A172 (cell line): ENCODE measurements at places on chromosomes 6 and 20.
A peak's percentile ranks its signal among the peaks of the same experiment; 100 is the strongest.

DNA sequence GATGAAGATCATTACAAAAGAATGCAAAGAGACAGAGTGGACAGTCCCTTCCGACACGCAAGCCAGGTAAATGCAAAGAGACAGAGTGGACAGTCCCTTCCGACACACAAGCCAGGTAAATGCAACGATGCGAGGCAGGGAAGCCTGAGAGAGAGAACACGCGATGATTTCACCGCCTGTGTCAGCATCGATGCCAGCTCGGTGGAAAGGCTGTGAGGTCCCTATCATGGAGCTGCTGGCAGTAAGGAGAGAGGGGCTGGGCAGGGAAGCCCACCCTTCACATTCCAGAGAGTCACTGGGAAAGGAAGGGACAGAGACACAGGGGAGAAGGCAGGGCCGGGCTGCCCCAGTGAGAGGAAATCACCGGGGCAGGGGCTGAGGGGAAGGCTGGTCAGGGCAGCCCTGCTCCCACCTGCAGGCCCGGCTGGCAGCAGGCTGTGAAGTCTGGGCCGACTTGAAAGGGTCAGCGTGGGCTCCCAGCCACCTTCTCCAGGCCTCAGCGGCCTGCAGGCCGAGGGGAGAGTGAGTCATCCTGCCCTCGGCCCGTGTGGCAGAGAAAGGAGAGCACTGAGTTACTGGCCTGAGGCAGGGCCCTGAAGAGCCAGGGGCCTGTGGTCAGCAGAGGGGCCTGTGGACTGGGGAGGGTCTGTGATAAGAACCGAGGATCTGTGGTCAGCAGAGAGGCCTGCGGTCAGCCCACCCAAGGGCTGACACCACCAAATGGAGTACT lies 80.4 kb downstream of the DACT2 start:
- peak; percentile 5 for DNase-seq

DNA sequence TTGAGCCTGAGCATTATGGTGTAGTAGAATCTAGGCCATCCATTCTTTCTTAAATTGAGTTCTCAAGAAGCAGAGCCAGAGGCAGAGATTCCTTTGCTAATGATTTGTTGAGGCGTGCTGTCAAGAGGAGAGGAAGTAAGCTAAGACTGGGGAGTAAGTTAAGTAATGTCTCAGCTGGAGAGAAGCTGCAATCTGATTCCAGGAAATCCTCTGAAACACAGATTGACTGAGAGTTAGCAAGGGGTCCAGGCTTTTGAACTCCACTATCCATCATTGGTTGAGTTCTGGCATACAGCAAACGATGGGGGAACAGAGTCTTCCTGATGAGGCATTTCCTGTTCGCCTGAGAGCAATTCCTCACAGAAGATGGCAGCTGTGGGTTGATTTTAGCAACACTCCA lies 207.4 kb upstream of the RAB32 start:
- no peak for DNase-seq

DNA sequence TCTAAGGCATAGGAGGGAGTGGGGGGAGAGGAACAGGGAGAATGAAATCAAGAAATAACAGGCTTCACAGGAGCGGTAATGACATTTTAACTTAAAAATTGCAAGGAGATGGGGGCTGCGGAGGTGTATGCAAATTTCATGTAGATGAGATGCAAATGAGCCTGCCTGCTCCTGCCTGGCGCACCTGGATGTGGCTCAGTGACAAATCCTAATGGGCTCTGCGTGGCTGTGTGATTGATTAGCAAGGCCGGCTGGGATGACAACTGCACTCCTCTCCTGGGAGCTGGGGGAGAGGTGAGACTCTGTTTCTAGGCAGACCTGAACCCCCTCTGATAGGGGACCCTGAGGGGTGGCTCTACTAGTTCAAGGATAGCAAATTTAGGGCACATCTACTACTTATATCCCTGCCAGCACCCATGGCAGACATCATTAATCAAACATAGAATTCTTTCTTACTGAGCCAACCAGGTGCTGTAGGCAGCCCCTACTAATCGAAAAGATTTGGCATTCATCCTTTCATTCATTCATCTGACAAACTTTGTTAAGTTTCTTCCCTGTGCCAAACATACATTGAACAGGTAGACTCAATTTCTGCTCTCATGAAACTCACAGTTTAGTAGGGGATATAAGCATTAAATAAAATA lies 38.4 kb upstream of the TGM2 start:
- DNase-seq, result no peak

DNA sequence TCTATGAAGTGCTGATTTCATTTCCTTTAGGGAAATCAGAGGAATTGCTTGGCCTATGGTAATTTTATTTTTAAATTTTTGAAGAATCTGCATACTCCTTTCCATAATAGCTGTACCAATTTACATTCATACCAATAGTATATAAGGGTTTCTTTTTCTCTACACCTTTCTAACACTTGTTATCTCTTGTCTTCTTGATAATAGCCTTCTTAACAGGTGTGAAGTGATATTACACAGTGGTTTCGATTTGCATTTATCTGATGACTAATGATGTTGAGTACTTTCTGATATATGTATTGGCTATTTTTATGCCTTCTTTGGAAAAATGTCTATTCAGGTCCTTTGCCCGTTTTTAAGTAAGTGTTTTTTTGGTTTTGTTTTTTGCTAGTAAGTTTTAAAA lies 40.8 kb downstream of the SMAP1 start:
- no peak for DNase-seq

DNA sequence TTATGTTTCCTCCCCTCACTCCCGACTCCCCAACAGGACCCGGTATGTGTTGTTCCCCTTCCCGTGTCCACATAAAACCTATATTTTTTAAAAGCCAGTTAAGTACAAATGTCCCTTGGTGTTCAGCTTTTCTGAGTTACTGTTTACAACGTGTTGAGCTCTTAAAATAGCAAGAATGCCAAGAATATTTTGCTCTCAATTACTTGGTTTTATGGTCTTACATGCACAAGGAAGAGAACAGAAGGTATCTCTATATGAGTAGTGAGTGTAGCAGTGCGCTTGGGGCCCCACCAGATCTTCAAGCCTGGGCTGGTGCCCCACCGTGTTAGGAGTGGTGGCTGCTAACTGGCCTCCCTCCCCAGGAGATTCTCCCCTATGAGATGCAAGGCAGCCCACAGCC lies 75.3 kb downstream of the RIN2 start:
- DNase-seq, result no peak
